ENCODE measurements at places on chromosomes 1 and 21. TPM values are rescaled to one million over a fixed set of nuclear protein-coding genes. Genes with fewer than 3 reads are reported as not detected.

DNA sequence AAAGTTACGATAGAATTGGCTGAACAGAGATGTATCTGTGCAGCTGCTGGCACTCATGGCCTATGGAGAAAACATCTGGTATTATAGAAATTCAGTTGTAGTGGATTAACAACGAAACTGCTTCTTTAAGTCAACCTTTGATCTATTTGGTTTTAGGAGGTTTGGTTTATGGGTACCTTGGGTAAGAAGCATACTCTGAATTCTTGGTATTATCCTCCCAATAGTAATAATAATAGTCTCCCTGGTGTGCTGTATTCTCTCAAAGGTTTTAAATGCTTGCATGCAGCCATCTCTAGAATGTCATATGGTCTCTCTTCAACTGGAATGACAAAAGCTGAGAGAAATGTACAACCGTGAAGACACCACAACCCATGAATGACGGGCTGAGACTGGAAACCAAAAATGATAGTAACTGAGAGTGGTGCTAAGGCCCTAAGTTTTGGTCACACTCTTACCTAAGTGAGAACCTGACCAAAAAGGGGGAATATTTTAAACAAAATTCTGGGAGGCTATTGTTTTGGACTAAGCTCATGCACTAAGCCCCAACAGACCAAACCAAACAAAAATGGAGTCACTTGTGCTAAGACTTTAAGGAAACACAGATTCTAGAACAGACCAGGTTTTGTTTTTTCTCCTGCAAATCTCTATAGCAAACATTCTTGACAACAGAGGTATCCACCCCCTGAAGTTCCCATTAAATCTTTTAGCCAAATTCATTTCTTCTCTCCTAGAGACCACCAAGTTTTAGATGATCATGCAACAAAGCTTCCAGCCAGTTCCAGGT lies 17.6 kb upstream of the TMEM61 start:
- no peak for DNase-seq

DNA sequence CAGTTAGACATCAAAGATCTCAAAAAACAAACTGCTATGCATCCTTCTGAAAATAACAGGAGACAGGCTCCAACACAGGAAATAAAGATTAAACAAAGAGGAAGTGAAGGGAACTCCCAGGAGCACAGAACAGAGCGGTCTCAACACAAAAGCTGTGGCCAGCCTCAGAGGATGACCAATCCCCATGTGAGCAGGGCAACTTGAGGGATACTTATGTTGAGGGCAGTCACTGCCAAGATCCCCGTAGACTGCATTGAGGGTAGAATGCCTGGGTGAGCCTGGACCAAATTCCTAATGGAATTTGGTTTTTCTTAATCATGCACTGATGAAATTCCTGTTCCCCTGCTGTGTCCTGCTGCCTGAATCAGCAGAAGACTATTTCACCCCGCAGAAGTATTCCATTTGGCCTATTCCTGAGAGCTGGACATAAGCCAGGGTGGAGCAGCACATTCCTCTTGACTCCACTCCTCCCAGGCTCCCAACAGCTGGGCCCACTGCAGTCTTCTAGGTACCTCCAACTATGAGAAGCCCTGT lies 49.0 kb downstream of the JAK1 start:
- DNase-seq: peak; percentile 93

GRCh38 chr1:40770296-40771070 lies 13.1 kb upstream of the KCNQ4 start:
- no peak for DNase-seq

DNA sequence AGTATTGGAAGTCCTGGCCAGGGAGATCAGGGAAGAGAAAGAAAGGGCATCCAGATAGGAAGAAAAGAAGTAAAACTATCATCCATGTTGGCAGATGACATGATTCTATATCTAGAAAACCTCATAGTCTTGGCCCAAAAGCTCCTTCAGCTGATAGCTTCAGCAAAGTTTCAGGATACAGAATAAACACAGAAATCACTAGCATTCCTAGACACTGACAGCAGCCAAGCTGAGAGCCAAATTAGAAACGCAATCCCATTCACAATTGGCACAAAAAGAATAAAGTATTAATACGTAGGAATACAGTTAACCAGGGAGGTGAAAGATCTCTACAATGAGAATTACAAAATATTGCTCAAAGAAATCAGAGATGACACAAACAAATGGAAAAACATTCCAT lies 44.6 kb downstream of the ZFYVE9 start:
- DNase-seq: no peak

GRCh38 chr1:15749399-15750291 lies 7.3 kb downstream of the TMEM82 start:
- DNase-seq: no peak

DNA sequence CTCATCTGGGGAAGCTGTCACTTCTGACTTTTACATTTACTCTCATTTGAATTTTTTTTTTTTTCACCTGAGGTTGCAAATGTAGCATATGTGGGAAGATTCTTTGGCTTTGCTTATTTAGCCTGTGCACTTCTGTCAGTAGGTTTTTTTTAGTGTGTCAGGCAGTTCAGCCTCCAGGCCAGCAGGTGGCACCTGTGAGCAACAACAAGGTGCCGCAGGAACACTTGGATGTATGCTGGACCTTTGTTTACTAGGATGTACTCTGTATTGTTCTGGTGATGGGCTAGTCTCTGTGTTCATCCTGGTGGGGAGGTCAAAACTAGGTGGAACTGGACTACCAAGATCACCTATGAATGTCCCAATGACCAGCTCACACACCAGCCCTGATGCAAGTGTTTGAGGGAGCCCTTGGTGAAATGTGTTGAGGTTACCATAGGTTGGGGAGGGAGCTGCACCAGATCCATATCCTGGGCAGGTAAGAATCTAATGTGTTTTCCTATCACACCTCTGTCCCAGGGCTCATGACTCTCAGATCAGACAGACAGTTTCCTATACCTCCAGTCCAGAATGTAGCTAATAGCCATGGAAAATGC lies 618.2 kb downstream of the BRINP3 start:
- DNase-seq: no peak

The SNRPE gene
- total RNA-seq: 83.4 TPM

- DNase-seq: no peak
Observed at GRCh38 chr1:208007938-208008342, 97.0 kb upstream of the CD34 start.

DNA sequence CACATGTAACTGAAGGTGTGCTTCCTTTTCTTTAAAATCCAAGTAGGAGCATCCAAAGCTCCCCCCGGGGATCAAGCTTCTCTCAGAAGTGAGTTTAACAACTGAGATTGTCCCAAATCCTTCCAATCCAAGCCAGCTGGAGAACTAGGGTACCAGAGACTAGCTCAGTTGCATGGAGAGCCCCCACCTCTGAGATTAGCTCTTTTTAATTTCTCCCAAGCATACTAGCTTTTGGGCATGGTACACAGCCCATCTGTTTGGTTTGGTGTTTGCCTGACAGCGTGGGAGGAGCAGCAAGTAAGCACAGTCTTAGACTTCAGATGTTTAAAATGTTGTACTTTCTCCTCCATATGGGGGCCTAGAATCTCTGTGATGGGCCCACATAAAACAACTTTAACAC lies 142.8 kb downstream of the ASTN1 start:
- DNase-seq: no peak

GRCh38 chr1:3955196-3955772 lies 55.2 kb upstream of the C1orf174 start:
- no peak for DNase-seq

DNA sequence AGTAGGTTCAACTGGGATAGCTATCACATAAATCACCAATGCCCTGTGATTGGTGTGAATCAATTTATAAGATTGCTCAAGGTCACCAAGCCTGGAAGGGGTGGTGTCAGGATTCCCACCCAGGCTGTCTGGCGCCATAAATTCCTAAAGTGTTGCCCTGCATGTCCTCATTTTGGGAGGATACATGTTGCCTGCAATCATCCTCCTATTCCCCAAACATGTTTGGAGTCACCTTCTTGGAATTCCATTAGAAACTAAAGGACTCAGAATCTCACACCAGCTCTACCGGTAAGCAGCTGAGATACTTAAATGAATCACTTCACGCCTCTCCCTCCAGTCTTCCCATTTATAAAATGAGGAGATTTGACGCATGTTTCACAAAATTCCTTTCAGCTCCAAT lies 54.1 kb upstream of the SLC45A1 start:
- no peak for DNase-seq

The CD1B gene
- not detected for total RNA-seq

The TRIM62 gene
- total RNA-seq: 7.0 TPM

DNA sequence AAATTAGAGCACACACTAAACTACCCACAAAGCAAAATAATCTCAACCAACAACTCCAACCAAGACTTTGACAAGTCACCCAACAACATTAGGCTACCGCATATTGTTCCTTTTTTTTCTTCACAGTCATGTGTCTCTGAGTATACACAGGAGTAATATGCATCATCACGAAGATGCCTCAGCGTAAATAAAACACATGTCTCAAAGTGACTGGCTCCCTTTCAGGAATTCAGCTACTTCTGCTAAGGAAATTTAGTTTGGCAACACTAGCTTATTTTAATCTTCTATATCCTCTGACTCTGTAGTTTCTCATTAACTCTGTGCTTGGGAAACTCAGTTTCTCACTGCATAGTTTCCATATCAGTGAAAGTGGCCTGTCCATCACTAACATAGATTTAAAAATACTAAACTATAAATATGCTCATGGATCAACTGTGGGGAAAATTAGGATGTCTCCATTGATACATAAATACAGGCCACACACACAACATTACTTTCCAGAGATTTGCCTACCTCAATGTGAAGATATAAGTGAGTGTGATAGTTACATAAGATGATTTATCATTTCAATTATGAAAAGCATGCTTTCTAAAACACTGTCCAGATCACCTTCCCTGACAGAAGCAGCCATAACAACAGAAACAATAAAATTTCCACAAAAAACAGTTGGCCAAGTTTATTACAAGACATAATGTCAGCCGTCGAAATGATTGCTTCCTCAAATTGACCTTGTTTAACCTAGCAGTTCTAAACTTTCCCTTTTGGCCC lies 113.2 kb downstream of the PTGER3 start:
- no peak for DNase-seq

The LIPI gene
- not detected for total RNA-seq

DNA sequence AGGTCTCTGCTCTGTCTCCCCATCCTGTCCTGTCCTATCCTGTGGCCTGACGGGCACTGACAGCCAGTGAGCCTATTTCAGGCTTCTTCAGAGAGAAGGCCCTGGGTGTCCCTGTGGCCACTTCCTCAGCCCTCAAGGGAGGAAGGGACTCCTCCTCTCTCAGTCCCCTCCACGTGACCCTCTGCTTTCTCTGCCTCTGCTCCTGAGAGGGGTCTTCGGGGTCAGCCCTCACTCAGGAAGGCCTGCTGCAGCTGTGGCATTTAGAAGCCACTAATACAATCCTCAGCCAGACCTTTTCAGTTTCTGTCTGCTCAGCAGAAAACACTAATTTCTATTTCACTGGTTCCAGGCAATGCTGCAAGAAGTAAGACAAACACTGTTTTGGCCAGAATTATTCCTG lies 43.6 kb upstream of the ETV3 start:
- no peak for DNase-seq
